ENCODE measurements at places on chromosomes 5 and 9.
A peak's percentile ranks its signal among the peaks of the same experiment; 100 is the strongest.

- no peak for DNase-seq
Measured at GRCh38 chr5:125043781-125044391, 297.4 kb upstream of the ZNF608 start.

DNA sequence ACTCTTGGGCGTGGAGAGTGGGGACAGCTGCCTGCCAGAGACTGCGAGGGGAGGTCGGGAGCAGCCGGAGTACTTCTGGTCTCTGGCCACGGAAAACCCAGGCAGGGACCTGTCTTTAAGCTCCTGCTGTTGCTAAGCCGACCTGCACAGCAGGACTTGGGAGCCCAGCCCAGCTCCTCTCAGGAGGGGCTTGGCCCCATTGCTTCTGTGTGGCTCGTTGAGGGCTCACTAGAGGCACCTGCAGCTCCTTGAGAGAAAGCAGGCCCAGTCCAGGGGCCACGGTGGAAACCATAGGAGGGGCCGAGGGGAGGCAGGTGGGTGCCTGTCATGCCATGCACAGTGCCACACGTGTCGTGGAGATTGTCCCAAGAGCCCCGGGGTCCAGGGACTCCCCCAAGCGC is 3.3 kb upstream of the LCN2 start:
- DNase-seq = no peak

- no peak for DNase-seq
Measured at GRCh38 chr9:89502038-89502601, 4.2 kb upstream of the SEMA4D start.

DNA sequence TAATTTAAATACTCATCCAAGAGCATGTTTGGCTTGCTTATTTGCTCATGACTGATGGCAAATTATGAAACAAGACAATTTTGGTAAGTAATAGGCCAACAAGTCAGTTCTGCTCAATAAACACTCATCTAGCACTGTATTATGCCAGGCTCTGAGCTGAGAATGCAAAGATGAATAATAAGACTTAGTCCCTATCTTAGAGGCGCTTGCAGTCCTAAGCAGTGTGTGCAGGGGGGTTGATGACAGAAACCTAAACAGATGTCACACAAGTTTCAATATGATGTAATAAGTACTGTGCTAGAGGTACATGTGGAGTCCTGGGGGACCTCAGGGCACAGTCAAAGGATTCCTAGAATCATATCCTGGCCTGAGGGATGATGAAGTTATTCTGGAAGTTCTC is 287.6 kb upstream of the ADRA1B start:
- DNase-seq = no peak

GRCh38 chr5:173148354-173148753 is 4.0 kb downstream of the BNIP1 start:
- no peak for DNase-seq

DNA sequence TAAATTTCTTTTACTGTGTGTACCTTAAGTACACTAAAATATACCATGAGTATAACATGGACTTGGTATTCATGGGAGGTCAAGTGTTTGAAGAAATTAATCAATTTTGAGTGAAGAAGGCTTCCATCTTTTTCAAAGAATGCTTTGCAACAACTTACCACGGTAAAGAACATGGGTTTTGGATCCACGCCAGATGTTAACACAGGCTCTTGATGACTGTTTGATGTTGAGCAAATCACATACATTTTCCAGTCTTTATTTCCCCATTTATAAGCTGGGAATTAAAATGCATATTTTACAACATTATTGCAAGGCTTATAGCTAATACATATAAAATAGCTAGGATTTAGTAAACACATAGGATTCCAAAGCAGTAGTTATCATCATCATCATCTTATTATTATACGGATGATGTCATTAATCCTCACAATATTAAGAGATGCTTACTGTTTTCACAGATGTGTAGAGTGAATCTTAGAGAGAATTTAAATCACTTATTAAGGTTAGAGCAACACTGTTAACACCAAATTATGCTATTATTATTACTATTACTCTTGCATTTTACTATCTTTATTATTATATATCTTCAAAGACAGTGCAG is 362.0 kb downstream of the PRELID2 start:
- no peak for DNase-seq

GRCh38 chr9:110066929-110067716 is 140.8 kb downstream of the C9orf152 start:
- no peak for DNase-seq

DNA sequence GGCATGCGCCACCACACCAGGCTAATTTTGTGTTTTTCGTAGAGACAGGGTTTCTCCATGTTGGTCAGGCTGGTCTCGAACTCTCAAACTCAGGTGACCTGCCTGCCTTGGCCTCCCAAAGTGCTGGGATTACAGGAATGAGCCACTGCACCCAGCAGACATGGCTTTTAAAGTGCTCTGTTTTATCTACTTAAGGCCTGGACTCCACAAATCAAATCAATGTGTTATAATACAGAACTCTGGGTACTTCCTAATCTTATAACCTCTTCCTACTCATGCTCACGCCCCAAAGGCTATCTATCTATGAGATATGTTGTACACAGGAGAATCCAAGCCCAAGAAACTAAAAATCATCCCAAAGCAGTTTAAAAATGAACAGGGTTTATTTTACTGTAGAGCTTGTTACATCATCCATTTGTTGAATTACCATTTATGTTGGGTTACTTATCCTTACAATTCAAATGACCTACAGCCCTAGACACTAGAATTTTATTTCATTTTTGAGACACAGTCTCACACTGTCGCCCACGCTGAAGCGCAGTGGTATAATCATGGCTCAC is 155.1 kb downstream of the EFNA5 start:
- DNase-seq = no peak

- no peak for DNase-seq
Measured at GRCh38 chr5:44495280-44495679, 106.1 kb upstream of the FGF10 start.

DNA sequence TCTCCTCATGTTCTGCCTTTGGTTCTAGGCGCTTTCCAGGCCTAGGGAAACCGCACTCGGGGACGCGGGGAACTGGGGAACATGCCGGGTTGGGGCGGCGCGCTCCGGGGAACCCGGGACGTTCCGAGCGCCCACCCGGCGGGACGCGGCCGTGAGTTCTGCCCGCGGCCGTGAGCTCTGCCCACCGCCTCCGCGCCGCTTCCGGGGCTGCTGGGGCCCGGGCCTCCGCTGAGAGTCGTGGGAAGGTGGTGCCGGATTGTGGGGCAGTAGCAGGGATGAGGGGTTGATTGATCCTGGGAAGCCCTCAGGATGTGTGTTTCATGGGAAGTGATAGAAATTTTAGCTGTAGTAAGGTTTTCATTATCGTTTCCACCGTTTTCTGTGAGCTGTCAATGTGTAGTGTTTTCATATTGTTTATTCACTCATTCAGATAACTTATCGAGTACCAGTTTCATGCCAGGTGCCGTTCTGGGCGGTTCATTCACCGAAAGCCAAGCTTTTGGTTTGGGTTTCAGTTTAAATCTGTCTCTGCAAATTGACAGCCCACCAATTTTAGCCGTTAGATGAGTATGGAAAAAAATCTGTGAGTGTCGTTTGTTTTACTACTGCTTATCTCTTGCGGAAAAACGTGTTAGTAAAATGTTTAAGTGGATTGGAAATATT is 657 bp downstream of the MTRR start:
- peak; percentile 19 for DNase-seq

DNA sequence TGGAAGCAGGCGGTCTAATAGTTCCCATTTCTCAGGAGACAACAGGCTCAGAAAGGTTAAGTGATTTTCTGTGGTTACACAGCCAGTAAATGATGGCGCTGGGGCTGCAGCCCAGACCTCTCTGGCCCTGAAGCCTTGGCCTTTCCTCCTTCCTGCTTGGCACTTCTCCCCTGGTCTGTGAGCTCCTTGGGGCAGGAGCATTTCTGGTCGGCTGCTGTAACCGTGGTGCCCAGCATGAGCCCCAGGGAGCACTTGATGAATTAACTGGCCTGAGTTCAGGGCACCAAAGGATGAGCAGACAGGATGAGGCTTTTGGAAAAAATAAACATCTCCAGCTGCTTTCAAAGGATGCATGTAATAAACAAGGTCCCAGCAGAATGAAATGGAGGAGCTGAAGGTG is 30.2 kb downstream of the CDHR2 start:
- no peak for DNase-seq

DNA sequence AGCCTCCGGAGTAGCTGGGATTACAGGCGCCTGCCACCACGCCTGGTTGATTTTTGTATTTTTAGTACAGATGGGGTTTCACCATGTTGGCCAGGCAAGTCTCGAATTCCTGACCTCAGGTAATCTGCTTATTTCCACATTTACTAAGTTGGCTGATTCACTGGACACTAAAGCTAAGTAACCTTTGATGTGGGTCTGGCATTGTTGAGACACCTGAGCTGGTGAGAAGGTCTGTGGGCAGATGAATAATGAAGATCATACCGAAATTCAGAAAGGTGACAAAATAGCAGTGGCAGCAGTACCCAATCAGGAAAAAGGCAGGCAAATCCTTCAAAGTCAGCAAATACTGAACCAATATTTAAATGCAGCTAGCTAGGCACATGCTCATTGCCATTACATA is 210.6 kb upstream of the ZNF608 start:
- no peak for DNase-seq

GRCh38 chr5:170579601-170580000 is 75.8 kb downstream of the KCNIP1 start:
- no peak for DNase-seq

GRCh38 chr9:82810915-82811314 is 252.0 kb downstream of the RASEF start:
- DNase-seq = no peak

GRCh38 chr5:79759436-79759835 is 69.8 kb downstream of the CMYA5 start:
- DNase-seq = no peak

GRCh38 chr5:82057051-82057450 is 85.2 kb downstream of the ATG10 start:
- no peak for DNase-seq

GRCh38 chr9:14242150-14242805 is 71.7 kb downstream of the NFIB start:
- no peak for DNase-seq

DNA sequence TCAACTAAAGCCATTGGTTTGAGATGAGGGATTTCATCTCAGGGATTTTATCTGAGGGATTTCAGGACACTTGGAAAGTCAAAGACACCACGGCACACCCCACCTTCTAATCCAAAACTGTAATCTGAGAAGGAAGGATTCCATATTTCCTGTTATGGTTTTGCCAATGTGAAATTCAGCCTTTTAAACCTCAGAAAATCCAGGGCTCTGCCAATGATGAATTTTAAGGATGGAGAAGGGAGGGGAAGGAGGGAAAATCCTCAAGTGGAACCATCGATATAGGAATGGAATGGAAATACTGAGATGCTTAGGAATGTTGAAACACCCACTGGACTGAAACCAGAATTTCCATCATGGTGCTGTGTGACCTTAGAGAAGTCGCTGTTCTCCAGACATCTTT is 5.3 kb downstream of the C1QTNF3 start:
- no peak for DNase-seq

DNA sequence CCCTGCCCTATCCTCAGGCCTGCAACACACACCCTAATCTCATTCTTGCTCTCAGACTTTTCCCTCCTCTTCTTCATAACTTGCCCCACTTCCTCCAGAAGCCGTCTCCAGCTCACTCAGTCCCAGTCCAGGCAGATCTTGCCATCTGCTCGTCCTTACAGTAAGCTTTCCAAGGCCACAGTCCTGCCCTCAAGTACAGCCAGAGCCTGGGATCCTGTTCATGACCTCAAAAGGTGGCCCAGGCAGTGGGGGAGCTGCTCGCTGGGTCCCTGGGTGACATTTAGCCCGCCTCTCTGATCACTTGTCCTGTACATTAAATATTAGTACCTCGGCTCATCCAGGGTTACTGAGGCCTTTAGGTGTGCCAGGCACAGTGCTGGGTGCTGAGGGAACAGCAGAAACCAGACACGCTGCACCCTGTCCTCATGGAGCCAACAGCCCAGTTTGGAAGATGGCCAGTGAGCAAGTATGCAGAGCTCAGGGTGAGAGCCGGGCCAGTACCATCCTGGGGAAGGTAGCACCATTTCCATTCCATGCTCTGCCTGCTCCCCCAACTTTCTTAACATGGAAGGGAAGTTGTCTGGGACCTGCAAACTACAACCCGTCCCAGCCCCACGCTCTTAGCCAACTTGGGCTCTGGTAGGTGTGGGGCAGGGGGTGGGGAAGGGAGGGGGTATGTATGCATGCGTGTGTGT is 100.4 kb downstream of the C5orf15 start:
- no peak for DNase-seq

GRCh38 chr5:93430118-93430517 is 150.9 kb downstream of the NR2F1-AS1 start:
- no peak for DNase-seq

GRCh38 chr5:170805666-170806065 is 22.1 kb downstream of the GABRP start:
- no peak for DNase-seq

GRCh38 chr5:98614341-98614740 is 159.1 kb upstream of the RGMB start:
- DNase-seq = no peak

DNA sequence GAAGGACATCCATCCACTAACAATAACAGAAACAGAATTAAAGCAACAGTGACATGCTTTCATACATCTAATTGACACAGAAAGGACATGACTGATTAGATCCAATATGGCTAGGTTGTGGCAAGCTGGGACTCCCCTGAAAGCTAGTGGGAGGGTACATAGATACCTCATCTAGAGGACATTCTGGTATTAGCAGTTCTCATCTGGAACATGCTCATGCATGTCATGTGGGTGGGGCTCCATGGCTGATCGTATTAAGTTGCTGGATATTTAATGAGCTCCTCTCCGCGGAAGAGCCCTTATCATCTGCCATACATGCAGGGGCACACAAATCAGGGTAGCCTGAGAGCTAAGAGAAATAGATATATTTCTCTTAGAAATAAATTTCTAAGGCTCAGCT is 358.9 kb downstream of the ICE1 start:
- DNase-seq = no peak

DNA sequence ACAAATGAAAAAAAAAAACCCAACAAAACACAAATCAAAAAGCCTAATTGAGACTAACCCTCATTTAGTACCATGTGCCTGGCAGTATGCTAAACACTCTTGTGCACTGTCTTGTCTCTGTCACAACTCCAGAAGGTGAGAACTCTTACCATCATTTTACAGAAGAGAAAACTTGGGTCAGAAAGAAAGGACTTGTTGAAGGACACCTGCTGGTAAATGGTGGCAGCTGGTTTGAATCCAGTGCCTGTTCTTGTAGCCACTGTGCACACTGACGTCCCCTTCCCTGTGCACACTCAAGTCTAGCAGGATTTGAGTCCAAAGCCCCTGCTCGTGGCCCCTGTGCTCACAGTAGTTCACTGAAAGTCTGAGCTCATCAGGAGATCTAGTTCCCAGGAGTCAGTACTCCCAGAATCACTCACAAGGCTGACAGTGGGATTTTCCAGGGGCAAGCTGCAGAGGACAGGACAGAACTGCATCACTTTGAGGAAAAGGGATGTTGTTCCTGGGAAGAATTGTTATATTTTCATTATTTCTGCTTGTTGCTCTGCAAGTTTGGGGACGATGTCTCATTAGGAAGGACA is 43.0 kb upstream of the HSD17B4 start:
- DNase-seq = no peak

Data from hematopoietic multipotent progenitor cell treated with erythropoietin and hydrocortisone succinate and interleukin-3 and kit ligand, for 17 days (in vitro differentiated cells).